Melanocyte of skin (primary cell): ENCODE measurements at places on chromosomes 3 and 15. TPM values are rescaled to one million over a fixed set of nuclear protein-coding genes. Genes with fewer than 3 reads are reported as not detected.

MASP1 gene
- not detected in 2 replicates for total RNA-seq

GRAMD2A gene
- under 0.01 TPM in 1 of 2 replicates, not detected in the other for total RNA-seq

PAK2 gene
- 27.5 and 38.9 TPM in 2 replicates for total RNA-seq

MAP6D1 gene
- 1.7 and 1.8 TPM in 2 replicates for total RNA-seq

GOLGA8A gene
- 2.3 and 7.4 TPM in 2 replicates for total RNA-seq

LINGO1 gene
- 4.7 and 8.3 TPM in 2 replicates for total RNA-seq

HTR3E gene
- not detected in 2 replicates for total RNA-seq

SCAANT1 gene
- not detected in 2 replicates for total RNA-seq

RYK gene
- 53.3 and 64.0 TPM in 2 replicates for total RNA-seq

ZNF80 gene
- not detected in 2 replicates for total RNA-seq

HDAC11 gene
- total RNA-seq = 8.3 and 11.3 TPM in 2 replicates

COMMD2 gene
- total RNA-seq = 27.9 and 32.0 TPM in 2 replicates

OR5H6 gene
- not detected in 2 replicates for total RNA-seq

LRRC57 gene
- 16.2 and 22.5 TPM in 2 replicates for total RNA-seq

NTRK3 gene
- not detected in 2 replicates for total RNA-seq

CHRFAM7A gene
- 0.69 and 0.73 TPM in 2 replicates for total RNA-seq
